Glomerular endothelial cell (primary cell): ENCODE measurements at places on chromosomes 11 and 22. TPM values are rescaled to one million over a fixed set of nuclear protein-coding genes. Genes with fewer than 3 reads are reported as not detected.

Gene SAA1
- total RNA-seq: not detected in 2 replicates

Gene MMP13
- not detected in 2 replicates for total RNA-seq

DNA sequence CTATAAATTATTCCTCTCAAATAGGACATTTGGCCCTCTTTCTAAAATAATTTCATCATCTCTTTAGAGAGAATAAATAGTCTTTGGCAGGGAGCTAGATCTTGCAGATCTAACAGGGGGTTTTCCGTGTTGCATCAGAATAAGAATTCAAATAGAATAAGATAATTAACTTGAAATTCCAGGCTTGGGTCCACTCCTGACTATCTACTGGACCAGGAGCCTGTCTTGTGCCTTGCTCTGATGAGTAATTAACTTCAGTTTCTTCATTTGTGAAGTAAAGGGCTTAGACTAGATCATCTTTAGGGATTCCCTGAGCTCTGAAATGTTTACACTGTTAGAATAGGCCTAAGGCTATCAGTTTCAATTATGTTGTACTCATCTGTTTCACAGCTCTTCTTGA is 23.5 kb upstream of the TMEM123 start:
- DNase-seq: no peak

- no peak for DNase-seq
Measured at GRCh38 chr22:45087802-45088201, 75.9 kb upstream of the NUP50 start.
